ENCODE measurements at places on chromosomes 2 and 18.
A peak's percentile ranks its signal among the peaks of the same experiment; 100 is the strongest.

GRCh38 chr2:201260302-201260800 lies at the start of gene CASP8:
TSS of gene CASP8 (plus strand) at chr2:201260536. CDS start at chr2:201266487, 5,951 bp downstream.
- peak; percentile 65 for DNase-seq

DNA sequence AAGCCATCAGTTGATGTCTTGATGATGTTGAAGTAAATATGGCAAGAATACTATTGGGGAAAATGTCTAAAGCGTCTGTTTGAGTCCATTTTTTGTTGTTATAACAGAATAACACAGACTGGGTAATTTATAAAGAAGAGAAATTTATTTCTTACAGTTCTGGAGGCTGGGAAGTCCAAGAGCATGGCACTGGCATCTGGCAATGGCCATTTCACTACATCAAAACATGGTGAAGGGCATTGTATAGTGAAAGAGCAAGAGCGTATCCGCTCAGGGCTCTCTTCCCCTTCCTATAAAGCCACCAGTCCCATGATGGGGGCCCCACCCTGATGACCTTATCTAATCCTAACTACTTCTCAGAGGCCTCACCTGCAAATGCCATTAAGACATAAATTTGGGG lies 29.6 kb upstream of the MRPL19 start:
- no peak for DNase-seq

- DNase-seq = no peak
Measured at GRCh38 chr2:43848214-43848613, 9.4 kb downstream of the ABCG8 start.

DNA sequence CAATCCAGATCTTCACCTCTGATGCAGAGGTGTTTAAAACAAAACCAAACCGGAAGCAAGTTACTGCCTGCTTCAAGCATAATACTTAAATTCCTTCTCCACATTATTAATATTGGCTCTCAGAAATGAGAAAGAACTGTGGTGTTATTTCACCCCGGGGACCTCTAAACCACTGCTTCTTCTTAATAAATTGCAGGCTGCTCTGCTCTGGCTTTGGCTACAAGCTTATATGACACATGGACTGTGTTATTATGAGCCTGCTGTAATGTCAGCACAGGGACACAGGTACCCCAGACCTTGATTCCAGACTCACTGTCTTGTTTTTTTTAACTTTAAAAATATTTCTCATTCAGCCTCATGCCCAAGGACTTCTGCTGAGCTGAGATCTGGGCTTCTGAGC lies 45.1 kb downstream of the ST6GAL2 start:
- DNase-seq = no peak

- DNase-seq = no peak
Measured at GRCh38 chr2:196181484-196181883, 10.1 kb upstream of the STK17B start.

- no peak for DNase-seq
Measured at GRCh38 chr2:36371070-36371874, 15.7 kb downstream of the CRIM1 start.

- no peak for DNase-seq
Measured at GRCh38 chr18:48934415-48934722, 16.4 kb downstream of the SMAD7 start.

- DNase-seq = no peak
Measured at GRCh38 chr2:176392744-176393414, 123.6 kb downstream of the MTX2 start.

DNA sequence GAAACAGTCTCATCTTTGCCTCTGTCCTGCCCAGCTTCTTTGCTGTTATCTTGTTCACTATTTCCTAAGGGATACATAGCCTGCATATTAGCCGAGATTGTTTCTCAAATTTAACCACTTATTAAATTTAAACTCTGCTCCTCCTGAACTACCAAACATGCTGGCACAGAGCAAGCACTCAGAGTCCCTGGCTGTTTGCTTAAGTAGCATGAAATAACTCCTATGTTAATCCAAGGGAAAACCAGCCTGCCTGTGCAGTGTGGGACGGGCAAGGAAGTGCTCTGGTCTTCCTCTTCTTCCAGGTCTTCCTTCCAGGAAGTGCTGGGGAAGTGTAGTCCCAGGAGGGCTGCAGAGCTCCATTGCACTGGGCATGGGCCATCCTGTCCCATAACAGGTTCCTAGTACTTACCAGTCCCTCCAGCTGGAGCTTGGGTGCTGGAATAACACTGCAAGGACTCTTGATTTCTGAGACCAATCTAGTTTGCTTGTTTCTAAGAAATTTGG lies 95.9 kb upstream of the IL1R2 start:
- DNase-seq = no peak

DNA sequence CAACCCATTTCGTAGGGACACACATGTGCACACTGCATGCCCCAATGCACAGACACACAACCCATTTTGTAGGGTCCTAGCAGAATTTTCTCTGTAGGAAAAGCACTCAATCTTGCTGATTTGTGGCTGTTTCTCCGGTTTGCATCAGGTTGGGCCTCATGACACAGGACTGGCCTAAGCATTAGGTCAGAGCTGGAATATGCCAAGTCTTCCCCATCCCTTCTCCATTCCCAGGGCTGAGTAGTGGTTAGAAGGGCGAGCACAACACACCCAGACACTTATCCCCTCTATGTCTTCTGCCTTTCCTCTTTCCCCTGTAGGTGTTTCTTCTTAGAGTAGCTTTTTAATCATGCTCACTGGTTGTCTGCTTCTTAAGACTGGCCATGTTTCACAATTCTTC lies 295.9 kb downstream of the SOX11 start:
- no peak for DNase-seq

DNA sequence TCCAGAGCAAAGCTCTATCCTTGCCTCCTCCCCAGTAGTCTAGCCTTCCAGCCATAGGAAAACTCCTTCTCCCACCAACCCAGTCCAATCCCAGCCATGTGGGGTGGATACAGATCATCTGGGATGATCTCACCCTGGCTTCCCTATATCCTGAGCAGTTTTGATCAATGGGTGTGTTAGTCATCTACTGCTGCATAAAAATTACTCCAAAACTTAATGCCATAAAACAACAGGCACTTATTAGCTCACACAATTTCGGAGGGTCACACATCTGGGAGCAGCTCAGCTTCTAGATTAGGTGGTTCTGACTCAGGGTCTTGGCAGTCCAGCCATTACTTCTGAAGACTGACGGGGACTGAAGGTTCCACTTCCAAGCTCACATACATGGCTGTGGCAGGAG lies 190.4 kb downstream of the SPP2 start:
- DNase-seq = no peak

- DNase-seq = no peak
Measured at GRCh38 chr2:147364597-147364996, 480.2 kb upstream of the ACVR2A start.

DNA sequence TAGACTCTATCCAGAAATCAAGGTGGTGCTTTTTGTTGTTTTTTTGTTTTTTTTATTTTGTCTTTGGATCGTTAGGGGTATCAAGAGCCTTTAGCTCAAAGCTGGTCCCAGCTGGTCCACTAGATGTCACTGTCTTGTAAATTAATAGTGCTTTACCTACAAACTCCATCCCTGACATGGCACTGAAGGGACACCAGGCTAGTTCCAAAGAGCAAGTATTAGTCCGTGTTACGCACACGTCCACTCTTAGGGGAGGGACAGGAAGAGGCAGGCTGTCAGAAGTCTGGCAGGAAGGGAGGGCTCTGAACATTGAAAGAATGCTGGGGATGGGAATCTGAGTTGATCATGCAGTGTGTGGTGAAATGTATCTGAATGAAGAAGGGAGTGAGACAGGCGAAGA lies 85.9 kb upstream of the CCBE1 start:
- no peak for DNase-seq

DNA sequence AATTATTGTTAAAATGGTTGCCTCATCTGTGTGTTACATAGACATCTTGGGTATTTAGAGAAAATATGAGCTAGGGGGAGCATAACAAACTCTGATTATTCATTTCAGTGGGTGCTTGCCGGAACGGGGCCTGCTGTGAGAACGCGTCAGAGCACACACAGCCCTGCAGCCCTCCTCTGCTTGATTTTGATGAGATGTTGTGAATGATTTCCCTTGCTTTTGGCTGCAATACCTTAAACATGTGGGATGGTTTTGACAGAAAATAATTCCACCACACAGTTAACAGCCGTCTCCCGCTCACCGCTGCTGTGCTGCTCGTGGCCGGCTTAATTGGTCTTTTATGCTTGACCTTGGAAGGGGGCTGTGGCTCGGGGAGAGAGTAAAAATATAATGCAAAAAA lies 49.9 kb upstream of the TXNDC2 start:
- DNase-seq = no peak

DNA sequence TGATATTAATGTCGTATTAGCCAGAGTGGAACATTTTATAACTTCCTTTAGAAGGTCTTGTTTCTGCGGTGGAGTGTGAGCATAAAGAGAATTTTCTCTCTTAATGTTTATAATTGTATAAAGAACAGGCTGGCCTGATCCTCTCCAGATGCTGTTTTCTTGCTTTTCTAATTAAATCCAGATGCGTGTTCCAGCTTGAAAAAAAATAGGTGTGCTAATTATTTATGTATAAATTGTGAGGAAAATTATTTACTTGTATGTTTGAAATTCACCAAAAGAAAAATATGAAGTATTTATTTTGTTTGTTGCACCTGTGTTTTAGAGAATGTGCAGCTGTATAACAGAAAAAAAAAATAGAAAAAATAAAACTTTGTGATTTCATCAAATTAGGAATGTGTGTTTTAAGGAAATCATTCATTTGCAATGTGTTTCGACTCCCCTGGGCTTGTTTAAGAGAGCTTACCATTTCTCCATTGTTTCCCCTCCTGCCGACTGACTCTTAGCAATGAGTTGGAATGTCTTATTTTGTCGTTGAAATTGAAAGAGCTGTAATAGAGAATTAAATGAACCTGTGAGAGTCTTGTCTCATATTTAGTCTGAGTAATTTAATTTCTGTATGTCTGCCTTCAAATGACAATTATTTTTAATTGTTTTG lies 220.1 kb upstream of the NXPH2 start:
- no peak for DNase-seq

- no peak for DNase-seq
Measured at GRCh38 chr18:59198215-59198614, 21.7 kb upstream of the GRP start.

- no peak for DNase-seq
Measured at GRCh38 chr2:60873381-60873780, 8.0 kb upstream of the REL start.

GRCh38 chr18:49733321-49733720 lies 80.0 kb downstream of the ACAA2 start:
- no peak for DNase-seq

DNA sequence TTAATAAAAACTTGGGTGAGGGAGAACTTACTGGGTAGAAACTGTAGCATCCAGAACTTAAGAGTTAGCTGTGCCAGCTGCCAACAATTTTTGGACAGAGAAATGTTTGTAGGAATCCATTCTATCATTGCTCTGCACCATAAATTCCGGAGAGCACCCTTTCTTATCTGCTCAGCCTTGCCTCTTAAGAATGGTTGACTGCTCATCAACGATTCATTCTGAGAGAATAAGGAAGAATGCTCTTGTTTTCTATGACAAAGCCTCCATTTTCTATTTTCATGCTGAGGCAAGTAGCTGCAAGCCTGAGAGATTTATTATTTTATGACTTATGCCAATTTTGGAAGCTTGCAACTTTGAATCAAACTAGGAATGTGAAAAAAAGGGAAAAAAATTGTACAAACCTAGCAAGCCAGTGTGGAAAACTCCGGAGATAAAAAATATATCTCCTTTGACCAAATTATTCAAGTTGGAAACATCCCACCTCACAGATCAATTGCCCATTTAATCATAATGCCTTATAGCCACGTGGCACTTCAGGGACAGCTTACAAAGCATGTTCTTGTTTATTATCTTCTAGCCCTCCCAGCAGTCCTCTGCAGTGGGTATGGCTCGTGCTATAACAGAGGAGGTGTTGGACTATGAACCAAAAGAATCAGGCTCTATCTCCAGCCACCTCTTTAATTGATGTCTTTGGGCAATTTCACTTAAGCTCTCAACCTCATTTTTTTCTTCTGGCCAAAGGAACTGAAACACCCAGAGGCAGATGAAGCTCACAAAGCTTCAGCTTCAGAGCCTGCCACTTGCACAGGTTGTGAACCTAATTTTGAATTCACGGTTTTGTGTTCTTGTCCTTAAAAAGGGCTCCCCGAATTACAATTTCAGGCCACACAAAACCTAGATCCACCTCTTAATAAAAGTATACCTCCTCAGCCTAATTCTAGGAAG lies 40.9 kb upstream of the ATL2 start:
- DNase-seq = no peak

DNA sequence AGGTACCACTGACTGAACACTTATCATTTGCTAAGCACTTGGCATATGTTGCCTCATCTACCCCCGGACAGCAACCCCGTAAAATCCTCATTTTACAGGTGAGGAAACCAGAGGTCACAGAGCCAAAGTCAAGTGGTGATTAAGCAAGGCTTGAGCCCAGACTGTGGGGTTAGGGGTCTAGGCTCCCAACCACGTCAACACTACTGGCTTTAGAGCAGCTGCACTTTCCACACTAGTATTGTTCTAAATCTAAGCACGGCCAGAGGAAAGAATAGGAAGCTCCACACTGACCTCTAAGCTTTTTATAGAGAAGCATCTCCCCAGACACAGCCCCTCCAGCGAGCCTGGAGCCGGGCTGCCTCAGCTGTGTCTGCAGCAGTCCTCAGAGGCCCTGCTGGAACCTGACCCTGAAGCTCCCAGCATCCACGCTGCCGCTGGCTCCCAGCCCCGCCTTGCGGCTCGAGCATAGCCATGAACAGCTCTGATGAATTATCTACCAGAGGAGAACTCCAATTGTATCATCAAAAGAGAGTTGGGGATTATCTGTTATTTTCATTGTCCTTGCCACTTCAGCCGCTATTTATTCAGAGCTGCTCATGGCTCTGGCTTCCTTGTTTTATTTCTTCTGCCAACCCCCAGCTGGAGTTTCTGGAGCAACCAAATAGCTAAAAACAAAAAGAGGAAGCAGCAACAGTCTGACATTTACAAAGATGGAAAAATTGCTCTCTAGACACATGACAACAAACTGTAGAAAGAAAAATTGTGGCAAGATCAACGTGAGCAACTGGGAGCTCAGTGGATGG lies 62.2 kb upstream of the RTN4 start:
- no peak for DNase-seq

- DNase-seq = no peak
Measured at GRCh38 chr2:65791404-65791975, 359.1 kb upstream of the SPRED2 start.

- no peak for DNase-seq
Measured at GRCh38 chr2:208017721-208018120, 7.6 kb downstream of the PLEKHM3 start.

GRCh38 chr2:112660138-112660537 lies 14.4 kb downstream of the SLC20A1 start:
- no peak for DNase-seq
